ENCODE measurements at places on chromosomes 7 and 10.
A peak's percentile ranks its signal among the peaks of the same experiment; 100 is the strongest.

- H3K27ac ChIP-seq: no peak overlapping the region
- H3K4me1 ChIP-seq: no peaks in the 10 kb centered on the region
- no peaks in the 10 kb centered on the region for H3K36me3 ChIP-seq
- no peaks in the 10 kb centered on the region for H3K27me3 ChIP-seq
Observed at GRCh38 chr10:36872702-36873393, 252.6 kb upstream of the ANKRD30A start.

DNA sequence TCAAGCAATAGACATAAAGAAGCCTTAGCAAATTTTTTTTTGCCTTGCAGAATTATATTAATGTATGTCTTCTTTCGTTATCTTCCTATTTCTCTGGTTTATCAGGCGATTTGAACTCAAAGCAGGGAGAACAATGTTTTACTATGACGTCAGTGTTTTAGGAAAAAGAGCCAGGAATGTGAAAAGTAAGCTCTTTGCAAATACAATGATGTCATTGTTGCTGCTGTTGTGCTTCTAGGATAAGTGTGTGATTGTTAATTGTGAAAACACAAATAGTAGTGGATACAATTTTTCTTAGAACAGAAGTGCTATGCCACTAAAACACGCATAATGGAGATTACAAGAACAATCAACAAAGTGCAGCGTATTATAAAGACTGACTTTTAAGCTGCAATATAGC, 9.5 kb upstream of the AUTS2 start:
- H3K4me1 ChIP-seq: peaks cover 6% of the 10 kb centered on the region
- H3K27ac ChIP-seq: no peak overlapping the region
- H3K36me3 ChIP-seq: no peaks in the 10 kb centered on the region
- H3K27me3 ChIP-seq: peaks cover 13% of the 10 kb centered on the region
- H3K4me3 ChIP-seq: no peak overlapping the region

GRCh38 chr7:20317413-20317812, 13.3 kb upstream of the ITGB8 start:
- no peaks in the 10 kb centered on the region for H3K27me3 ChIP-seq
- no peaks in the 10 kb centered on the region for H3K36me3 ChIP-seq
- DNase-seq: no peak
- H3K27ac ChIP-seq: no peak overlapping the region

GRCh38 chr7:101743995-101744360, 73.4 kb upstream of the CUX1 start:
- peak; percentile 16 for DNase-seq
- H3K4me1 ChIP-seq: peaks cover 9% of the 10 kb centered on the region
- no peaks in the 10 kb centered on the region for H3K36me3 ChIP-seq
- peaks cover 14% of the 10 kb centered on the region for H3K27me3 ChIP-seq

DNA sequence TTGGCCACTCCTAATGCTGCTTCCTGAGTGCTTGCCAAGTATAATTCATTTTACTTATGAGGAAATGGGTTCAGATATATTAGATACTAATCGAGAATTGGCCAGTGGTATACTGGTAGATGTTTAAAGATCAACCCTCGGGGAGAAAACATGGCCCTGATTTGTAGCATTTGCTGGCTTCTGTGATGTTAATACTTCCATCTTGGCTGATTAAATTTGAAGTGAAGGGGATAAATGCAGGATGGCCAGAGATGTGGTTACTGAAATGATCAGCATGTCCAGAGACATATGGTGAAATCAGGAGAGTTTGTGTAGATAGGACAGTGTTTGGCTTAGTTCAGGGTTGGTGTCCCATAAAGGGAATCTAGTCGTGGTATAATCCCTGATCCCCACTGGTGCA, 11.2 kb downstream of the UBE2D4 start:
- H3K4me1 ChIP-seq: no peaks in the 10 kb centered on the region
- no peaks in the 10 kb centered on the region for H3K36me3 ChIP-seq
- H3K27me3 ChIP-seq: no peaks in the 10 kb centered on the region
- H3K27ac ChIP-seq: no peak overlapping the region
- H3K4me3 ChIP-seq: no peak overlapping the region

DNA sequence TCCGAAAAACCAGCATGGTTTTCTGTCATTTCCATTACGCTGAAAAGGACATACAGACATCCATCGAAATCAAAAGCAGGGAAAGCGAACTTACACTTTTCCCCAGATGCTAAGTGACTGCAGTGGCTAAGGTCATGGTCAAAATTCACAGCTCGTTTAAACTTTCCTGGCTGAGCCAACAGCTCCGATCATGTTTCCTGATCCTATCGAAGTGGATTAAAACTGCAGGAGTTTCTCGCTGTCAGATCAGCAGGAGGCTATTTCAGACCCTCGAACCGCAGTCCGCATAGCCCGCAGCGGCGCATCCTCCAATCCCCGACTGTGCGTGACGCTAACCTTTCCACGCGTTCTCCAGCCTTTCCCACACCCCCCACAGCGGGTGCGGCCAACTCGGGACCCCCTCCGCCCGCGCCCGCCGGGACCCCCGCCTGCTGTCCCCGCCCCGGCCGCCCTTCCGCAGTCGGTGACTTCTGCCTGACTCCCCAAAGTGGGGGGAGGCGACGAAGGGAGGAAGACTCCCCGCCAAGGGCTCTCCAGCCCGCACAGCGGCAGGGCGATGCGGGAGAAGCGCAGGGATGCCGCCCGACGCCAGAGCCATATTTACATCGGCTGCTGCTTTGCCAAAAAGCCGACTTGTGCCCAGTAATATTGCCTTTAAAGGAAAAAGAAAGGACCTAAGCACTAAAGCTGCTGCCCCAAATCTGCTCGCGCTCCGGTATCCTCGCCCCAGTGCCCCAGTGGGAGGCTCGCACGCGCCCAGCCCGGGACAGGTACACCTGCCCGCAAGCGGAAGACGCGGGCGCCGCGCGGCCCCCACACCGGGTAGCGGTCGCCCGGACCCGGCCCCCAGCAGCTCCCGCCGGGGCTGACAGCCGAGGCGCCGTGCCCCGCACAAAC, 1.2 kb downstream of the PIP4K2A start:
- H3K36me3 ChIP-seq: peaks cover 1% of the 10 kb centered on the region
- peak overlapping the region; percentile 79 for H3K4me3 ChIP-seq
- peaks cover 23% of the 10 kb centered on the region for H3K27me3 ChIP-seq
- peak; percentile 20 for DNase-seq
- peaks cover 8% of the 10 kb centered on the region for H3K4me1 ChIP-seq

DNA sequence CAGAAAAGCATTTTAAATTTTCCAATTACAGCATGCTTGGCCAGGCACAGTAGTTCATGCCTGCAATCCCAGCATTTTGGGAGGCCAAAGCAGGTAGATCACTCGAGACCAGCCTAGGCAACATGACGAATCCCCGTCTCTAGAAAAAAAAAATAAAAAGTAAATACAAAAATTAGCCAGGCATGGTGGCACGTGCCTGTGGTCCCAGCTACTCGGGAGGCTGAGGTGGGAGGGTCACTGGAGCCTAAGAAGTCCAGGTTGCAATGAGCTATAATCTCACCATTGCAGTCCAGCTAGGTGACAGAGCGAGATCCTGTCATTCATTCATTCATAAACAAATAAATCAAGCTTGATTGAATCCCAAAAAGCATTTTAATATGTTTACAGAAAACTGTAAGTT, 234.9 kb downstream of the PARD3 start:
- no peaks in the 10 kb centered on the region for H3K36me3 ChIP-seq
- no peaks in the 10 kb centered on the region for H3K27me3 ChIP-seq
- H3K4me3 ChIP-seq: no peak overlapping the region
- H3K4me1 ChIP-seq: peaks cover 25% of the 10 kb centered on the region

DNA sequence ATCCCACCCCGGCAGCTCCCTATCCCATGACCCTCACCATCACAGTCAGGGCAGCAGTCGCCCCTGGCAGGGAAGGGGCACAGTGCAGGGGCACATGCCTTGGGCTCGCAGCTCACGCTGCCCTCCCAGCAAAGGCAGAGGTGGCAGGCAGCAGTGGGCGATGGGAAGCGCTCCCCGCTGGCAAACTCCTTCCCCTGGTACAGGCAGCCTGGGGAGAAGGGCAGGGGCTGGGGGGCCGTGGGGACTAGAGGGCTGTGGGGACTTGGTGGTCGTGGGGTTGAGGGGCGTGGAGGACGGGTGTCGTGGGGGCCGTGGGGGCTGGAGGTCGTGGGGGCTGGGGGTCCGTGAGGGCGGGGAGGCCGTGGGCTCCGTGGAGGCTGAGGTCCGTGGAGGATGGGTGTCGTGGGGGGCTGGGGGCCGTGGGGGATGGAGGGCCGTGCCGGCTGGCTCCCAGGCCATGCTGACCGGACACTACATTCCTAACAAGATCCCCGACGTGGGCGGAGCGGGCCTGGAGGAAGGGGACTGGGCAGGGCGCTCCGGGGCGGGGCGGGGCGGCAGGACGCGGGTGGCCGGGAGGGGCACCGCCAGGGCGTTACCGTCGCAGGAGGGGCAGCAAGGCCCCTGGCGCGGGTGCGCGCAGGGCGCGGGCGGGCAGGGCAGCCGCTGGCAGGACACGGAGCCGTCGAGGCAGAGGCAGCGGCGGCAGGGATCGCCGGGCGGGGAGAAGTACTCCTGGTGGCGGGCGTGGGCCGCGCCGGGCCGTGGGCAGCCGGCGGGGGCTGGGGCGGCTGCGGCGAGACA, 20.0 kb downstream of the KCP start:
- no peaks in the 10 kb centered on the region for H3K4me1 ChIP-seq
- H3K27ac ChIP-seq: no peak overlapping the region
- H3K4me3 ChIP-seq: no peak overlapping the region
- H3K36me3 ChIP-seq: no peaks in the 10 kb centered on the region
- H3K27me3 ChIP-seq: peaks cover 11% of the 10 kb centered on the region

- H3K4me3 ChIP-seq: peak overlapping the region; percentile 87
- no peak for DNase-seq
- H3K27me3 ChIP-seq: peaks cover 13% of the 10 kb centered on the region
- no peak overlapping the region for H3K27ac ChIP-seq
- peaks cover 17% of the 10 kb centered on the region for H3K4me1 ChIP-seq
Observed at GRCh38 chr7:17300437-17300836, 2.0 kb downstream of the AHR start.

GRCh38 chr7:40765639-40766038, 630.8 kb downstream of the SUGCT start:
- no peak overlapping the region for H3K27ac ChIP-seq
- DNase-seq: no peak
- no peaks in the 10 kb centered on the region for H3K36me3 ChIP-seq
- H3K4me3 ChIP-seq: no peak overlapping the region
- H3K4me1 ChIP-seq: peaks cover 8% of the 10 kb centered on the region

DNA sequence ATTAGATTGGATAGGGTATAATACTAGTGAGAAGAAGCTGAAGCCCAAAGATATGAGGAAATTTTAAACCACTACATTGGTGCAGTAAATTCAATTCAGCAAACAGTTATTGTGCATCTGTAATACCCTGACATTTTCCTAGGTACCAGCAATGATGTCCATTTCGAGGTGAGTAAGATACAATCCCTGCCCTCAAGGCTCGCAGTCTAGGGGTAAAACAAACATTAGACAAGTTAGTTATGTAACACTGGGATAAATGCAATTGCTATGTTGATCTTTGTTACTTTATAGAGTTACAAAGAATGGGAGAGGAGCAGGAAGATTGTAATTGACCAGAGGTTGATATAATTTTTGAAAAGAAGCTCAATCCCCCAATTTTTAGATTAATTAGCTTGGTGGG, 168.1 kb downstream of the PRKG1 start:
- H3K4me3 ChIP-seq: no peak overlapping the region
- no peak overlapping the region for H3K27ac ChIP-seq
- no peak for DNase-seq
- H3K27me3 ChIP-seq: no peaks in the 10 kb centered on the region
- no peaks in the 10 kb centered on the region for H3K36me3 ChIP-seq

- no peak overlapping the region for H3K27ac ChIP-seq
- no peak overlapping the region for H3K4me3 ChIP-seq
- no peaks in the 10 kb centered on the region for H3K36me3 ChIP-seq
- H3K27me3 ChIP-seq: peaks cover 28% of the 10 kb centered on the region
Observed at GRCh38 chr7:1654738-1655475, 15.2 kb upstream of the ELFN1 start.

DNA sequence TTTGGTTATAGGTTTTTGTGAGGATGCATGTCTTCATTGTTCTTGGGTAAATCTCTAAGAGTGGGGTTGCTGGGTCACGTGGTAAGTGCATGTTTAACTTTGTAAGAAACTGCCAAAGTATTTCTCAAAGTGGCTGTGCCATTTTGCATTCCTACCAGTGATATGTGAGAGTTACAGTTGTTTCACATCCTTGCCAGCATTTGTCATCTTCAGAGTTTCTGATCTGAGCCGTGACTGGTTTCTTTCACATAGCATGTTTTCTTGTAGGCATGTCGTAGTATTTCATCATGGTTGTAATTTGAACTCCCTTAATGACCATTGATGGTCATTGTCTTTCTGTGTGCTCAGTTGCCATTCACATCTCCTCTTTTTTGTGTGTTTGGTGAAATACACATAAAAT, 286.0 kb downstream of the RNLS start:
- H3K4me1 ChIP-seq: peaks cover 9% of the 10 kb centered on the region
- no peaks in the 10 kb centered on the region for H3K27me3 ChIP-seq
- no peak overlapping the region for H3K4me3 ChIP-seq

DNA sequence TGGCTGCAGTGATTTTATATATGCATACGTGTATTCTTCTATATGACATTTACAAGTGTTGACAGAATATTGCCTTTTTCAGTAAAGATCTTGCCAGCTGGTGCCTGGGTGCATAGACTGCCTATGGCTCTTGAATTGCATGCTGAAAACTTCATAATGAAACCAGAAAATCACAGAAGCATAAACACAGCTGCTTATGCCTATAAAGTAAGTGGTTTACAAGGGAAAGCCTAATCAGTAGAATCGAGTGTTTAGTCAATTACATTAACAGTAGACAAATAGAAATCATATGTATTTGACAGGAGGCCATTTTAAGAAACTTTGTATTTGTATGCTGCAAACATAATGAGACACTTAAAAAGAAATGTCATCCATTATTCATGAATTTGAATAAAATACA, 82.5 kb downstream of the TMEM168 start:
- no peak overlapping the region for H3K4me3 ChIP-seq
- H3K27me3 ChIP-seq: peaks cover 15% of the 10 kb centered on the region
- H3K27ac ChIP-seq: no peak overlapping the region
- H3K36me3 ChIP-seq: no peaks in the 10 kb centered on the region

GRCh38 chr7:3301831-3302618, 973 bp downstream of the SDK1 start:
- peak overlapping the region; percentile 92 for H3K27ac ChIP-seq
- H3K27me3 ChIP-seq: peaks cover 10% of the 10 kb centered on the region
- H3K4me1 ChIP-seq: peaks cover 31% of the 10 kb centered on the region
- peak; percentile 29 for DNase-seq
- H3K36me3 ChIP-seq: no peaks in the 10 kb centered on the region

GRCh38 chr10:14784459-14785055, 9.9 kb upstream of the FAM107B start:
- no peaks in the 10 kb centered on the region for H3K36me3 ChIP-seq
- H3K4me3 ChIP-seq: no peak overlapping the region
- DNase-seq: no peak
- H3K27ac ChIP-seq: no peak overlapping the region
- H3K4me1 ChIP-seq: peaks cover 4% of the 10 kb centered on the region

DNA sequence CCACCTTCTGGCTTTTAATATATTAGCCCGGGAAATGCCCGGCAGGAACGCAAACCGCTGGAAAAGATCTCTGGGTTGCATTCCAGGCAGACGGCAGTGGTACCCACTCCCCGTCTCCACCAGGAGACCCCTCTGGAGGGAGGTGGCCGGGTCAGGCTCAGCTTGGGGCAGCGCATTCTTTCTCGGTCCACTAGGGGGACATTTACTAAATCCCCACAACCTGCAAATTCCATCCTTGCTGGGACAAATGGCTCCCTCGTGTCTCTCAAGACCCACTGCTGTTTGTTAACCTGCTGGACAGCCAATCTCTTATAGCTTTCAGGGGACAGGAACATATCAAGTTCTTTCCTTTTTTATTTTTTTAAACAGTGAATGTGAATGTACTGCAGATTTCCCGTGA, 45.8 kb upstream of the CARD11 start:
- H3K27me3 ChIP-seq: peaks cover 6% of the 10 kb centered on the region
- H3K4me3 ChIP-seq: no peak overlapping the region
- H3K27ac ChIP-seq: no peak overlapping the region
- DNase-seq: peak; percentile 22

Data from progenitor cell of endocrine pancreas (in vitro differentiated cells).